ENCODE measurements at places on chromosomes 5 and 9.

GRCh38 chr5:135051872-135052271, 17.8 kb upstream of the PITX1 start:
- no peak for DNase-seq

GRCh38 chr5:134568761-134569695, 43.6 kb downstream of the JADE2 start:
- no peak for DNase-seq

GRCh38 chr5:157965040-157965678, 106.2 kb upstream of the CLINT1 start:
- DNase-seq = no peak

DNA sequence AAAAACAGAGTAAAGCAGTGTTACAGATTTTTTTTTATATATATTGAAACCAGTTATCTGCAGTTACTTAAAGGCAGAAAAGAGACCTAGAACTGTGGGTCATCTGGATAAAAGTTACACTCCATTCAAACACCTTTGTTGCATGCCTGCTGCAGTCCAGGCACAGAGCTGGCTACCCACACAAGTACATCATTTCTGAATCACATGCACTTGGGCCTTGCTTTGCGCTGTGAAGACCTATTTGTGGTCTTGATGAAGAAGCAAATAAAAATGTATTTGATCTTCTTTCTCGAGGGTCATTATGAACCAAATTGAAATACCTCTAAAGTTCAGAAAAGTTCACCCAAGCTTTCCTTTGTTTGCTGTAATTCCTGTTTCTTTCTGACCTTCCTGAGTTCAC, 503.0 kb upstream of the ZNF608 start:
- no peak for DNase-seq

DNA sequence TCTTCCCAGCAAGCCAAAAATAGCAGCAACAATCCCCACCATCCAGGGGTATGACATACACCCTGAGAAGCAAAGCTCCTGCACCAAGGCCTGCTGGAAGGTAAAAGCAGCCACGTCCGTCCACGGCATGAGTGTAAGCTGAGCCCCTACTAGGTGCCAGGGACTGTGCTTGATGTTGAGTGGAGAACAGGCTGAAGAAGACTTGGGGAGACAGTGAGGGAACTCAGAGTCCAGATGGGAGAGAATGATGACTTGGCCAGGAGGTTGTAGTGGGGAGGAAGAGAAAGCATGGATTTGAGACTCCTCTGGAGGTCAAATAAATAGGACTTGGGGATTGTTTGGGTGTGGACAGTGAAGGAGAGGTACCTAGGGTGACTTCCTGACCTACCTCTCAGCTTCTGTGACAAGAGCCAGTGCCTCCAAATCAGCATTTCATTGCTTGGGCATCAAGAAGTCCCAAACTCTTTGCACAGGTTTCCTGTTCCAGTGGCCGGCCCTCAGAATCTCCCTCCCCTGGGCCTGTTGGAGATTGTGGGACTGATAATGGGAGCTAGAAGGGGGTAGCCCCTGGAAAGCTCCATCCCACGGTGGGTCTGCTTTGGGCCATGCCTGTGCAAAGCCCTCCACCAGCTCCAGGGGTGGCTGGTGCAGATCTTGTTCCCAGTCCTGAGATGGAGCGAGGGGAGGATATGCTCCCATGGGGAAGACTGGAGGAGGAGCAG, 58.3 kb upstream of the ADAMTS2 start:
- DNase-seq = no peak

- no peak for DNase-seq
Observed at GRCh38 chr9:32735476-32735875, 47.9 kb upstream of the TMEM215 start.

DNA sequence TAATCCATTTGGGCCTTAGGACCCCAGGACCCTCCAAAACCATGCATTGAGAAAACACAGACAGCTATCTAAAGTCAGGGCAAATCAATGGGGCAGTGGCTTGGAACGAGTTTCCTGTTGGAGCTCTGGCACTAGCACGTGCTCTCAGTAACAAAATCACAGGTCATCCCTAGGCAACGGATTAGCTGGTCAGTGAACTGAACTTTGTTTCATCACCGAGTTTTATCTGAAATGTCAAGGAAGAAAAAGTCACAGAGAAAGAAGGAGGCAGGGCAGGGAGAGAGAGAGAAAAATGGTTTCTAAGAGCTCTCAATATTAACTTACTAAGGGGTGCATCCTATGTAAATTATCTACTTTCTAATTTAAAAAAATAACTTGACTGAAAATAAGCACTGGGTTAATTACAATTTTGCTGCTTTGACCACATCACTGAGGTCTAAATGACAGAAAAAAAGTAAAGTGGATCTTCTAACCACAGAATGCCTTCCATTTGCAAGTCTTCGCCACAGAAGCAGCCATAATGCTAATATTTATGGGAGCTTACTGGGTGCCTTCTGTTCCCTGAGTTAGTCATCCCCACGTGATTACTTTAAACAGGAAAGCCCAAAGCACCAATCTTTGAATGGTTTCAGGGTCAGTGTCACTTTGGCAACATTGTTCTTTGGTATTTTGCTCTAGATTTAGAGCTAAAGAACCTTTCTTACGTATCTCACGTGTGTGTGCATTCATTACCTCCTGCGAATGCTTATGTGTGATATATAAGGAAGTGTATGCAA, 503.9 kb downstream of the RASEF start:
- no peak for DNase-seq

- DNase-seq = peak; percentile 53
Observed at GRCh38 chr5:141349917-141350619, at the start of gene PCDHGB1. Gene PCDHGB1, plus strand, starts transcription at chr5:141350099. Its CDS starts 162 bp downstream, at chr5:141350261.

GRCh38 chr9:78273761-78274160, 23.2 kb upstream of the PSAT1 start:
- peak; percentile 77 for DNase-seq

DNA sequence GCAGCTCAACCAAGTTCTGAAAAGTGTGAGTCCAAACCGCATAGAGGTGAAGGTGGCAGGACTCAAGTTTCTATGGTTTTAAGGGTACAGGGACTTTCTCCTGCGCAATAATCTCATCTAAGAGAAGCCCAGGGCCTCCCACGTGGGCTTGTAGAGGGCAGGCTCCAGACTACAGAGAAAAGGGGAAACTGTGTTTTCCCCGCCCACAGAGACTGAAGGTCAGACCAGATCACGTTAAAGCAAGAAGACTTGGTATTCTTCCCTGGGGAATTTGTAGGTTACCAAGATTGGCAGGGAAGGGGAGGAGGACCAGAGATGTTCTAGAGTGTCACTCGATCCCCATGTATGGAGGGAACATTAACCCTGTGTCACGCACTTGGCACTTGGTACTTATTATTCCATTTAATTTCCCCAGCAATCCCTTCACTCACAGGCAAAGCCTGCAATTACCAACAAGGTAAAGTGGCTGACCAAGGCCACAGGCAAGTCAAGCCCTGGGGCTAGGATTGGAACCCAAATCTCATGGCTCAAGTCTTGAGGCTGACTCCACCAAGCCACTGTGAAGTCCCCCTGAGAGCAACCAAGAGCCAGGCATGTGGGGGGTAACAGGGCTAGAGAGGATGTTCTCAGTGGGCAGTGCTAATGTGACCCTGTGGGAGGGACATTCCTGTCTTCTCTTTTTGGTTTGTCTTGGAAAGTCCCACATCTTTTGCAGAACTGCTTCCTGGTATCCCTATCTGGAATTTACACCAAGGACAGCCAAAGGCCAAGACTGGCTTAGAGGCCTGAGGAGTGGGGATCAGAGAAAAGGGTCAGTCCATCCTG, 18.3 kb upstream of the NEK6 start:
- DNase-seq = no peak

DNA sequence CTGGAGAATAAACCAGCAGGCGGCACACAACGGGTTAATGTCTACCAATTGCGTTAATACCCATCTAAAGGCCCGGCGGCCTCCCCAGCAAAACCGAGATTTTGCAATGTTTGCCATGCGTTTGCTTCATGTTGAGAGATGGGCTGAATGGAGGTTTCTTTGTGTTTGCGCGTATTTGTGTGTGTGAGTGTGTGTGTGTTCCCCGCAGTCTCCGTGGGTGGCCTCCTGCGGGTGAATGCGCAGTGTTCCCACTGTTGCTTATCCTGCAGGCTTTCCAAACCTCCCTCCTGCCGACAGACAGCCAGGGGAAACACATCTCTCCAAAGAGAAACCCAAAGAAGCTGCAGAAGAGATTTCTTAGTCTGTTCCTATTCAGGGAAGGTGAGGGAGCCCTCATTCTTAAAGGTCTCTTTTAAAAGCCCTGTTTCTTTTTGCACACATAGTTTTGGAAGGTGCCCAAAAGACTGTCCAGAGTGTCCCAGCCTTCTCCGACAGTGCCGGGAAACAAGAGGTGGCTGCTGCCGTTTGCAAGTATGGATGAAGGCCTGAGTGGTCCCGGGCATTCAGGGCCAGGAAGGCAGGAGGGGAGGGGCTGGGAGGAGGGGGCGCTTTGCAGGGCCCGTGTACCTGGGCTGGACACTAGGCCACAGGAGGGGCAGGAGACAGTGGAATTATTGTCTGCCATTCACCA, 103.8 kb upstream of the ERCC6L2 start:
- peak; percentile 55 for DNase-seq

GRCh38 chr9:37531699-37532098, 44.5 kb downstream of the FBXO10 start:
- DNase-seq = no peak
